ENCODE measurements at places on chromosomes 2 and 18.

DNA sequence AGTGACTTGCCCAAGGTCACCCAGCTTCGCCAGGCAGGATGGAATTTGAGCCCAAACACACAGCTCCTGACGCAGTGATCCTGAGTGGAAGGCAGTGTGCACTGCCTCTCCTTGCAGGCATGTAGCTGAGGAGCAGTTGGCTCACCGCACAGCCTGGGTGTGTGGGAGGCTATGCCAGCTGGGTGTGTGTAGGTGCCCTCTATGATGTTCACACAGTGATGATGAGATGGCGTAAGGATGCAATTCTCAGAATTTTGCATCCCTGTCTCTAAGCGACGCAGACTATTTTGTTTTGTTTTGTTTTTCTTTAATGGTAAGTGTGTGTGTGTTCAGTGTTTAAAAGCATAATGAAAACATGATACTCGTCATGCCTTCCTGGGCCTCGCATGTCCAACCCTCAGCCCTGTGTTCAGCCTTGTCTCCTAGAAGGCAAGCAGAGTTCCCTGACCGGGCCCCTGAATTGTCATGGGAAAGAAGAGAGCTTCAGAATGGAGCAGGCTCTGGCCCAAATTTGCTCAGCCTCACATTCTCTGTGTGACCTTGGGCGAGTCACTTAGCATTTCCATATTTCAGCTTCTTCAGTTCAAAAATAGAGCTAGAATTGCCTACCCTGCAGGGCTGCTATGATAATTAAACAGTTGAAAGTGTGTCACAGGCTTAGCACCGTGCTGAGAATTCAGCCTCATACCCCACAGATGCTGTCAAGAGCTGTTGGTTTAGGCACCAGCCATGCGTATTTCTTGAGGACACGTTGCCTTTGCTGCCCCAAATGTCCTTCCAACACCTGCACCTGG, 603.6 kb upstream of the RAB6C start:
- DNase-seq: no peak

DNA sequence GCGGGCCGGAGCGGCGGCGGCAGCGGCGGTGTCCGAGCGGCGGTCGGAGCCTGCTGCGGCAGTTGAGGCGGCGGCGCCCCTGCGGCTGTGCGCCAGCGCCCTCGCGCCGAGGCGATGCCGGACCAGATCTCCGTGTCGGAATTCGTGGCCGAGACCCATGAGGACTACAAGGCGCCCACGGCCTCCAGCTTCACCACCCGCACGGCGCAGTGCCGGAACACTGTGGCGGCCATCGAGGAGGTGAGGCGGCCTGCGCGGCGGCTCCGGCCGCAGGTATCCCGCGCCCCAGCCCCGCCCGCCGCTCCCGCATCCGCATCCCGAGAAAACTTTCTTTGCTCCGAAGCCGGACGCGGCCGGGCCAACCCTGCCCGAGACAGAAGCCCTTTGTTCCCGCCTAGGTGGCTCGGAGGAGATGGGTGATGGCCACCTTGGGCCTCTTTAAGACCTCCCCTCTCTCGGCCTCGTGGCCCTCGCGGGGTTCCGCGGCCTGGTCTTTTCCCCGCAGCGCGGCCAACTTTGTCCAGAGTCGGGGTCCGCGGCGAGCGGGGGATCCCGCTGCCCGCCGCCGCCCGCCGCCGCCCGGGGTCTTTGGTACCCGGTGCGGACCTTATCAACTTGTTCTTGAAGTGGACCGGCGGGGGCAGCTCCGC, 504 bp downstream of the ASAP2 start:
- DNase-seq: peak; percentile 90

GRCh38 chr2:43224131-43224570, 2.3 kb downstream of the ZFP36L2 start:
- peak; percentile 83 for DNase-seq

DNA sequence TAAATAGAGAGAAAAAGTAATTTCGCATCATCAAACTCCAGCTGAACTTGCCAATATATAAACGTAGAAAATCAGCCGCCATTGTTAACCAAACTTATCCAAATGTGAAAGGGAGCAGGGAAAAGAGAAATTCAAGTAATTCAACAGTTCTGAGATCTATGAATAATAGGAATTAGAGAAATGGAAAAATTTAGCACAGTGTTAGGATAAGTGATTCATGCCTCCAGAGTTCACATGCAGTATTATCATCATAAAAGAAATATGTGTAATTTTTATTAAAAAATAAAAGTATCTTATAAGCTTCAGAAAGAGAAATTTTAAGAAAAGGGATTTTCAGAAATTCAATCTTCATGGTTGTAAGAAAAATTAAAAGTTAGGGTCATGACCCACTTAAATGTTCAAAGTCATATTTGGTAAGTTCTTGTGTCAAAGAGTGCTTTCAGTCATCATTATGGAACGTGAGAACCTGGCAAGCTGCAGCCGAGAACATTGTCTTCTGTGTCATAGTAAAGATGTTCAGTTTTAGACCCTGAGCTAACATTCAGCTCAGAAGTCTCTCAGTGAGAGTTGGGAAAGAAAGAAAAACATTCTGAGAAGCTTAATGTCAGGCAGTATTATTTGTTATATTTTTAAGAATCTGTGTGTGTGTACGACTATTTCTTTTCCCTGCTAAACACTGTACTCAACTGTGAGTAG, 414.3 kb upstream of the RGPD4 start:
- no peak for DNase-seq

DNA sequence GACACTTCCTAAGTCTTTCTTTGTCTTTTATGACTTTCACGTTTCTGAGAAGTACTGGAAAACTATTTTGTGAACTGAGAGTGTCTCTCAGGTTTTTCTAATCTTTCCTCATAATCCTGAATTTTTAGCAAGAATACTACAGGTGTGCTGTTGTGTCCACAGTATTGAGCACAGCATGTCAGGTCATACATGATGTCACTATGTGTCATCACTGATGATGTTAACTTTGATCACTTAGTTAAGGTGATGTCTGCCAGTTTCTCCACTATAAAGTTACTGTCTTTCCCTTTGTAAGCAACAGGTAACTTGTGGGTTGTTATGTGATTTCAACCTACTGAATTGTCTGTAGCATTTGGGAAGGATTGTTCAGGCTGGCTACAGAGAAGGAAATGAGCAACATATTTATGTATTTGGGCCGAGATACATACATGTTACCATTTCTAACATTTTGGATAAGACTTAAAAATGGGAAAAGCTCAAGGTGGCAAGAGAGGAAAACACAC, 11.1 kb downstream of the MATN3 start:
- no peak for DNase-seq

DNA sequence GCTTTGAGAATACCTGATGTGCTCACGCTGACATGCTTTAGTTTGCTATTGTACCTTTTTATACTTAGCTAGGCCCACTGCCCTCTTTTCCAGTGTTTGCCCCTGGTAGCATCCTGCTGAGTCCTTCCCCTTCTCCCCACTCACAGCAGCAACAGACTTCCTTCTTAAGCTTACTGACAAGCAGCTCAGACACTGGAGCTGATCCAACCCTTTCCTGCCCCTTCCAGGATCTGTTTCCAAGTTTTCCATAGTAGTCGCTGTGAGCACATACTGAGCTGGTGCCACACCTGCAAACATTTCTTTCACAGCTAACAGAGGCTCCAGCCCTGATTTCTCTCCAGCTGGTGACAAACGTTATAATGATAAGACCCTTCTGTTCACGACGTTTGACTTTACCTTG, 991.4 kb upstream of the CELF4 start:
- DNase-seq: no peak

GRCh38 chr2:23388294-23388693, 3.3 kb downstream of the KLHL29 start:
- DNase-seq: no peak

DNA sequence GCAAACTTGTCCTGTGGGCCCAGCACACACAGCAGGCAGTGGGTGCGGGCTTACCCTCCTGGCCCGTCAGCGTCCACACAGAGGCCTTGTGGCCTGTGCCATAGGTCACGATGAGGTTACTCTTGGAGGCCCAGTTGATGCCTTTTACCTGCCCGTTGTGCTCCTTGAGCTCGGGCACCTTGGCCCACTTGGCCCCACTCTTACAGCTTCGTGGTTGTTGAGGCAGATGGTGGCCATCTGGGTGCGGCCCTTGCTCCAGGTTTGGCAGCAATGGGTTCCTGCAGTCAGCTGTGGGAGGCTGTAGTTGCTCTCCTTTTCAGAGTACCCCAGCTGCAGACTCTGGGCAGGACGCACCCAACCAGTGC, 45.5 kb upstream of the PTH2R start:
- DNase-seq: no peak

DNA sequence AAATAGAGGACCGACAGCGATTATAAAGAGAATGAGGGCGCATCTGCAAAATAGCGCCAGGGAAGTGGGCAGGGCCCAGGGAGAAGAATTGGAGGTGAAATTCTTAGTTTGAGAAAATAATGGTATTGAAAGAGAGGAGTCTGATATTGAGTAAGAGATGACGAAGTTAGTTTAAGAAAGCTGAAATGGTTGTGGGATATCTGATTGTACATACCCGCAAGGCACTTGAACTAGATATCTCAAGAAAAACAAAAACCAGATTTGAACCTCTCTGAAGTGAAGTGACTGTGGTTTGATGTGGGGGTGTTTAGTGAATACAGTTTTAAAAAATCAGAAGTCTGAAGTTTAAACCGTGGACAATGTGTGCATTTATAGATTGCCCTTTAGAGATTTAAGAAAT, 38.9 kb downstream of the ZNF532 start:
- DNase-seq: no peak
